Small intestine (tissue), 16 donors: ENCODE measurements at places on chromosomes 11 and 22. TPM values are rescaled to one million over a fixed set of nuclear protein-coding genes. Genes with fewer than 3 reads are reported as not detected.

Gene ANGPTL5
- polyA plus RNA-seq: 0.18 TPM

- H3K4me3 ChIP-seq: no peak overlapping the region
- H3K27me3 ChIP-seq: no peaks in the 10 kb centered on the region
- H3K36me3 ChIP-seq: no peaks in the 10 kb centered on the region
- no peak for DNase-seq
- peaks cover 43% of the 10 kb centered on the region for H3K4me1 ChIP-seq
Observed at GRCh38 chr11:114079511-114080065, 20.1 kb downstream of the ZBTB16 start.

DNA sequence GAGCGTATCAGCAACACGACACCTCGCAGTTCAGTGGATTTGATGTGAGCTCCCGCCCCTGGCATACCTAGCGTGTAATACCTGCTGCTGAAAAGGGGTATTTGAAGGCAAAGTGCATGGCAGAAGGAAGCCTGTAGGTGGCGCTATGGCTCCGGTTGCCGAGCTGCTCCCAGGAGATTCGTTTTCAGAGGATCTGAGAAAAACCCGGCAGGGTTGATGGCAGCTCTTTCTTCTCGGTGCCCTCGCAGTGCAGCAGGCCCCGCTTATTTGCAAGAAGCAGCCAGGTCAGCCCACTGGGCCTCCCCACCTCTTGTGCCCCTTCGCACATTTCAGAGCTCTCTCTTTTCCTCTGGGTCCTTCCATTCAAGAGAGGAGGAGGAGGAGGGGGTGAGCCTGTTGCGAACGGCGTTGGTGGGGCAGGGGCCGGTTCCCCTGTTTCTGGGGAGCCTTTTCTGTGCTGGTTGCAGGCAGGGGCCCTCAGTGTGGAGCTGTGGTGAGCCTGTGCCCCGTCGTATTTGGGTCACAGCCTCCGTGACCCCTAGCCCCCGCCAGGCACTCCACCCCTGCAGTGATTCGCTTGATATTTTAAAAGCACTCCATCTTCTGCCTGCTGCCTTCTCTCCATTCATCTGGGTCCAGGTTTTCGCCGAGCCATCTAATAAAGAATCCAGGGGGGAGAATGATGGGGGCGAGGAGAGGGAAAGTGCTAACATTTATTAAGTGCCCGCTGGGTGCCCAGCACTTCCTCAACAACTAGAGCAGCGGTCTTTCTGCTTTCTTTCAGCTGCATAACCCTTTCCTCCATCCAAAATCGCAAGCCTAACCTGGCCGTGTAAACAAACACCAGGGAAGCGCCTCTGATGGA, 85.3 kb upstream of the SYT13 start:
- H3K4me1 ChIP-seq: no peaks in the 10 kb centered on the region
- H3K27me3 ChIP-seq: no peaks in the 10 kb centered on the region
- H3K27ac ChIP-seq: no peak overlapping the region
- H3K36me3 ChIP-seq: no peaks in the 10 kb centered on the region

DNA sequence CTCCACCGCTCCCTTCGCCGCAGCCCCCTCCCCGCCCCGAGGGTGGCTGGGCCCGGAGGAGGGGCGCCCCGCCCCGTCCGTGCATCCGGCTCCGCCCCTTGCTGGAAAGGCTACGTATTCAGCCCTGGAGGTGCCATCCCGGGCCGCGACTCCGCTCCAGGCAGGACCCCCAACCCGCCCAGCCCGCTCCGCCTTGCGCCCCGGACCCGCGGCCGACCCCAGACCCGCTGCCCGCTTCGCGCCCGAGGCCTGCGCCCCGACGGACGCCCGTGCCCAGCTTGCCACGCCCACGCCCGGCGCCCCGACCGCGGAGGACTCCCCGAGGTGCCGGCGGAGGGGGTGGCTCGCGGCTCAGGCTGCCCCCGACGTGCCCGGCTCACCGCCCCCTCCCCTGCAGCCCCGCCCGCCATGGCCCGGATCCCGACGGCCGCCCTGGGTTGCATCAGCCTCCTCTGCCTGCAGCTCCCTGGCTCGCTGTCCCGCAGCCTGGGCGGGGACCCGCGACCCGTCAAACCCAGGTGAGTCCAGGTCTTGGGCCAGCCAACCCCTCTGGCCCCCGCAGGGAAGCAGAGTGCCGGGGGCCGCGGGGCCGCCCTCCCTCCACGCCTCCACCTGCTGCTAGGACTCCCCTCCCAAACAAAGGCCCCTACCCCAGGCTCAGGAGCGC, at the start of gene ADM2:
ADM2 (plus strand) TSS at position 104 of the 667 bp plus-strand sequence; CDS start at position 409, 305 bp downstream.
- peak within 1 kb of the TSS; percentile 54 for H3K27ac ChIP-seq
- H3K4me1 ChIP-seq: peaks cover 32% of the 10 kb centered on the region
- H3K36me3 ChIP-seq: no peaks in the 10 kb centered on the region
- peak; percentile 76 for DNase-seq
- H3K27me3 ChIP-seq: peaks cover 37% of the 10 kb centered on the region
- H3K4me3 ChIP-seq: peak within 1 kb of the TSS; percentile 63
